IMR-90 (cell line): ENCODE measurements at places on chromosomes 6 and 20. TPM values are rescaled to one million over a fixed set of nuclear protein-coding genes. Genes with fewer than 3 reads are reported as not detected.

Gene SLC4A11
- 0.28 and 0.36 TPM in 2 replicates for total RNA-seq

Gene MUC22
- total RNA-seq, result not detected in 2 replicates

Gene COL9A3
- total RNA-seq, result 0.28 and 0.36 TPM in 2 replicates

Gene SLC35F1
- not detected in 2 replicates for total RNA-seq

Gene EPB41L1
- total RNA-seq, result 12.5 and 13.9 TPM in 2 replicates

Gene RXRB
- total RNA-seq, result 16.7 and 18.6 TPM in 2 replicates

Gene PSMF1
- 93.6 and 120 TPM in 2 replicates for total RNA-seq

Gene CLIC1
- total RNA-seq, result 992 and 1,185 TPM in 2 replicates

Gene MLN
- total RNA-seq, result not detected in 2 replicates

Gene NKX2-2
- total RNA-seq, result not detected in 2 replicates

Gene RAET1G
- 1.3 and 2.2 TPM in 2 replicates for total RNA-seq

Gene OR2B6
- not detected in 2 replicates for total RNA-seq

Gene IFT52
- 55.6 and 60.8 TPM in 2 replicates for total RNA-seq

Gene HM13
- 46.7 and 53.2 TPM in 2 replicates for total RNA-seq

Gene ADAT2
- total RNA-seq, result 2.7 and 3.9 TPM in 2 replicates

Gene CFB
- total RNA-seq, result 1.4 and 1.8 TPM in 2 replicates

Gene SLC25A27
- total RNA-seq, result 0.28 TPM in 1 of 2 replicates, not detected in the other

Gene BPHL
- total RNA-seq, result 15.8 and 16.3 TPM in 2 replicates

Gene SIGLEC1
- not detected in 2 replicates for total RNA-seq

Gene TMEM181
- 27.8 and 40.0 TPM in 2 replicates for total RNA-seq

Gene FUCA2
- total RNA-seq, result 44.1 and 52.5 TPM in 2 replicates

Gene GSTA1
- 0.18 and 0.28 TPM in 2 replicates for total RNA-seq

Gene ELOVL4
- total RNA-seq, result 2.3 and 5.0 TPM in 2 replicates

Gene PPP1R16B
- total RNA-seq, result not detected in 2 replicates

Gene BPI
- not detected in 2 replicates for total RNA-seq

Gene CCN5
- total RNA-seq, result not detected in 2 replicates

Gene ENPP3
- total RNA-seq, result under 0.01 TPM in 1 of 2 replicates, not detected in the other

Gene MRPS10
- 47.0 and 71.1 TPM in 2 replicates for total RNA-seq

Gene ZBTB9
- total RNA-seq, result 5.4 and 5.6 TPM in 2 replicates

Gene CST2
- not detected in 2 replicates for total RNA-seq

Gene GPLD1
- total RNA-seq, result 0.18 and 0.28 TPM in 2 replicates

Gene PACRG
- not detected in 2 replicates for total RNA-seq

Gene RBPJL
- total RNA-seq, result not detected in 2 replicates

Gene GSTA3
- not detected in 2 replicates for total RNA-seq

Gene PABPC1L
- total RNA-seq, result 4.7 and 6.1 TPM in 2 replicates
